ENCODE measurements at places on chromosomes 6 and 20. TPM values are rescaled to one million over a fixed set of nuclear protein-coding genes. Genes with fewer than 3 reads are reported as not detected.
A peak's percentile ranks its signal among the peaks of the same experiment; 100 is the strongest.

- peak overlapping the region; percentile 90 for H3K27ac ChIP-seq
- H3K4me3 ChIP-seq, result no peak overlapping the region
- H3K36me3 ChIP-seq, result no peaks in the 10 kb centered on the region
- H3K4me1 ChIP-seq, result no peaks in the 10 kb centered on the region
- DNase-seq, result no peak
These were observed 1.4 kb upstream of the INSM1 start for GRCh38 chr20:20366551-20366875.

TLDC2 gene
- total RNA-seq, result 0.24 TPM

BMP5 gene
- 0.49 TPM for total RNA-seq

GRCh38 chr6:85458184-85458583, 8.3 kb downstream of the NT5E start:
- peaks cover 18% of the 10 kb centered on the region for H3K27me3 ChIP-seq
- H3K36me3 ChIP-seq, result no peaks in the 10 kb centered on the region
- H3K4me1 ChIP-seq, result no peaks in the 10 kb centered on the region
- H3K27ac ChIP-seq, result no peak overlapping the region
- DNase-seq, result peak; percentile 44
- H3K4me3 ChIP-seq, result no peak overlapping the region

- no peaks in the 10 kb centered on the region for H3K27me3 ChIP-seq
- H3K36me3 ChIP-seq, result no peaks in the 10 kb centered on the region
- no peaks in the 10 kb centered on the region for H3K4me1 ChIP-seq
- H3K4me3 ChIP-seq, result no peak overlapping the region
These were observed 942.9 kb upstream of the EPHA7 start for GRCh38 chr6:94362061-94362864.
